ENCODE measurements at places on chromosomes 4 and X.
A peak's percentile ranks its signal among the peaks of the same experiment; 100 is the strongest.

DNA sequence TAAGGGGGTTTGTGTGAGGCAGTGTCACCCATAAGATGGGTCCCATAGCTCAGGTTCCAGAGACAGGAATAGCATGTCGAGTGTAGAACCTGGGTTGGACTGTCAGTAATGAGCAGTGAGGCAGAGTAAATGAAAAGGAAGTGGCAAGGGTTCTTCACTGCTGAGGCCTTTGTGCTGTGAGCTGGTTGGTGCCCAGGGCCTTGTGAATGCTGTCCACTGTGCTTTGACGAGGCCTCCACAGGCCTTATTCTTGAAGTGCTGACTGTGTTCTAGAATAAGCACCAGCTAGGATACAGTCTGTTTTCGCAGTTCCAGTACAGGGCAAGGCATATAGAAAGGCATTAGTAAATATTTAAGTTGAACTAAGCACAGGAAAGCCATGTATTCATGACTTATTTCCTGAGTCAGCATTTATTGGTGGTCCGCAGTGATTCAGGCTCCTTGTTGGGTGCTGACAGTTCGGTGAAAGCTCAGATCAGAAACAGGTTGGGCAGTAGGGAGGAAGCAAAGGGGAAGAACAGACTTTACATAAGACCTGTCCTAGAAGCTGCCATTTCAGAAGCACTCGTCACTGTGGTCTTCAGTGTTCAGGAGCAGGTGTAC is 25.6 kb upstream of the TADA2B start:
- DNase-seq = no peak

DNA sequence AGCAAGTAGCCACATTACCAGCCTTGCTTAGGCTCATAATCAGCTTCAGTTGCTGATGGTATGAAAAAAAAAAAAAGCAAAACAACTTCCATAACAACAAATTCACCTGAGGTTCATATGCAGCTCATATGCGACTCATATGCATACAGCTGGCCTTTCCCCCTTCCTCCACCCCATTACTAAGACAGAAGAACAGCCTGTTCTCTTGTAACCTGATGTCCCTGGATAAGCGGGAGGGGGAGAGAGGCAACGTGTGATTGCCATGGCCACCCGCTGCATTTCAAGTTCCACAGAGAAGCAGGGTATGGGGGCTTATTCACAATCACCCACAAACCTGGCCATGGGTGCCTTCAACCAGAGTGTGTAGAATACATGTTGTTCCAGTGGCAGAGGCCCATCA is 95.1 kb upstream of the DGKK start:
- DNase-seq = no peak

DNA sequence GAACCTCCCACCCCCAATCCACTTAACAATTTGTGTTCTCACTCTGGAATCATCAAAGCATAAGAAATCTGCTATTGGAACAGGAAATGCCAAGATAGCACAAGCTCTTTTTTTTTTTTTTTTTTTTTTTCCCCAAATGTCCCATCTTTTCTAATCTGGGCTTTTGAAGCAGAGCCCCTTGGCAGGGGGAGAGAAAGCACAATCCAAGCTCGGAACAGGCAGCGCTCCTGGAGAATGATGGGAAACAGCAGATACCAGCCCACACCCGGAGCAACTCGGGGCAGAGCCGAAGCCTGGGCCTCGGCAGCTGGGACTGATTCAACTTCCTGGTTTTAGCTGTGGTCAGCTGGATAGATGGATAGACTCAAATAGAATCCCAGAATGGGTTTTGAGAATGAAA is 235.1 kb downstream of the QDPR start:
- DNase-seq = peak; percentile 78

DNA sequence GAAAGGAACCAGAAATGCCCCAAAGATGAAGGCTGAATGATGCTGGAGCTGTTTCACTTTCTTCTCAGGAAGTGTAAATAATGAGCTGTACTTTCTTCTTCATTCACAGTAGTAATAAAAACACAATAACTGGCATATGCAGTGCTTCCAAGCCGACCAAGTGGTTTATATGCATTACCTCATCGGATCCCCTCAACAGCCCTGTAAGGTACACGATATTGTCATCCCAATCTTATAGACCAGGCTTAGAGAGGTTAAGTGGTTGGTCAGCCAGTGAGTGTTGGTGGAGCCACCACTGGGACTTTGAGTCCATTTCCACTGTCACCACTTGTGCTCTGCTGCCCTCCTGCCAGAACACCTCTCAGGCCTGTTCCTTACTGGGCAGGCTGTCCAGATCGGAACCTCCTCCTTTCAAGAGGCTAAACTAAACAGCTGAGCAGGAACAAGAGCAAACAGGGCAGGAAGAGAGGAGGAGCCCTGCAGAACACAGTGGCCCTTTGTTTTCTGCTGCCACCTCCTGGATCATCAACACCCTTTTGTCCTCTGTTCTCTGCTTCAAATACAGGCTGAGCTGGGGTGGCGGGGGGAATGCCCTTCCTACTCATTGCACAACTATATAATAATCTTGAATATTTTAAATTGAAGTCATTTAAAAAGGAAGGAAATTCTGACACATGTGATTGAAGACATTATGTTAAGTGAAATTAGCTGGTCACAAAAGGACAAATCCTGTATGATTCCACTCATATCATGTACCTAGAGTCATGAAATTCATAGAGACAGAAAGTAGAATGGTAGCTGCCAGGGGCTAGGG is 112.5 kb upstream of the ATP6AP2 start:
- peak; percentile 81 for DNase-seq

DNA sequence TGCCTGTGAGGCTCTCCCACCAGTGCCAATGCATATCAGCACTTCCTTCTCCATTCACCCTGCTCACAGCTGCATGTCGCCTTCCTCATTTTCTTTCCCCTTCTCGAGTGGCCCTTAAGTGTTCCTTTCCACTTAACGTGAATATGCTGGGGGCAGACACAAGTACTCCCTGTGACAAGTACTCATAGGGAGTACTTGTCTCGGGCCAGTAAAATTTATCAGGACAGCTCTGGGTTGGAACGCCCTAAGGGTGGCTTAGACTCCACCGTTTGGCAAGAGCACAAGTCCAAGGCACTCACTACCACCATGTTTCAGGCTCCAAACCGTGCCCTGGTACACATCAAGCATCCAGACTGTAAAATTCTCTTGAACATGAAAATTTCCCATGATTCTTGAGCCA is 3.9 kb upstream of the LDOC1 start:
- DNase-seq = no peak

DNA sequence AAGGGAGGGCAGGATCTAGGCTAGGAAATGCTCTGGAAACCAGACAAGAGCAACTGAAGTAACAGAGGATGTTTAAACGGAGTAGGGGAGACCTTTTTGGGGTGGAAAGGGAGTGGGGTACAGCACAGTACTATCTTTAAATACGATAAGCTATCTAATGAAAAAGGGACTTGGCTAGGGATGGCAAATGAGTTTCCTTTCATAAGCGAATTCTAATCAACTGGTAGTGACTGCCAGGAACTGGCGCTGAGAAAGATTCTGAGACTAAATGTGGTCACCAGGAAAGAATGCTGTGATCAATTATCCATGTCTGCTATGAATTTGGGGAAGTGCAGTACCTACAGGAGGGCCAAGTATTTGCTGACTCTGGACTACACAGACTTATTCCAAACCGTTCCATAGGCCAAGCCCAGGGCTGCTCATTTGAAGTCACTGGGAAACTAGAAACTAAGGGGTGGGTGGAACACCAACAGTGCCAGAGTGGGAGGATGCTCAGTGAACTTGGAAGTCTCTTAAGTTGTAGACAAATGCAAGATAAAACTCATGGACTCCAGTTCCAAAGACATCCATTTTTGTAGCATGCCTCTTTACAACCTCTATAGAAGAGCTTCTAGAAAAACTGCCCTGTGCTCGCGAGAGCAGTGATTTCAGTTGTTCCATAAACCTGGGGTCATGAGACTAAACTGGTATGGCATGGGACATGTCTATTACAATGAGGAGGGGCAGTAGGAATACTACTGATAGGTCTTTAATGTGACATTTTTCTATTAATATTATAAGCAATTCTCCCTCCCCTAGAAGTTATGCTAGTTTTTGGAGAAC is 2.0 kb downstream of the TRAPPC2 start:
- DNase-seq = no peak

DNA sequence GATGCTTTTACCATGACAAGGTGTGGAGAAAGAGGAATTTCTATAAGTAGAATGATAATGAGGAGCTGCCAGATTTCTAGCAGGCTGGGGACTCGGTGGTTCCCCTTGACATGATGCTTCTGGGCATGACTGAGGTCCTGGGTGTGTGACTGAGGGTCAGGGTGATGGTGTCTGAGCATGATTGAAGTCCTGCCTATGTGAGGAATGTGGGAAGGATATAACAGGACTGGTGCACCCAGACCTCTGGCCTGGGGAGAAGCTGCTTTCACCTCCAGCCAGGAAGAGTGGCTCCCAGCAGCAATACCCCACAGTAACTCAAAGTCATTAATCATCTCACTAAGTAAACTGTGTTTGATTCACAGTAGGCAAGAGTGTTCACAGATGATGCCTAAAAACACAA is 17.4 kb downstream of the SORBS2 start:
- DNase-seq = no peak

DNA sequence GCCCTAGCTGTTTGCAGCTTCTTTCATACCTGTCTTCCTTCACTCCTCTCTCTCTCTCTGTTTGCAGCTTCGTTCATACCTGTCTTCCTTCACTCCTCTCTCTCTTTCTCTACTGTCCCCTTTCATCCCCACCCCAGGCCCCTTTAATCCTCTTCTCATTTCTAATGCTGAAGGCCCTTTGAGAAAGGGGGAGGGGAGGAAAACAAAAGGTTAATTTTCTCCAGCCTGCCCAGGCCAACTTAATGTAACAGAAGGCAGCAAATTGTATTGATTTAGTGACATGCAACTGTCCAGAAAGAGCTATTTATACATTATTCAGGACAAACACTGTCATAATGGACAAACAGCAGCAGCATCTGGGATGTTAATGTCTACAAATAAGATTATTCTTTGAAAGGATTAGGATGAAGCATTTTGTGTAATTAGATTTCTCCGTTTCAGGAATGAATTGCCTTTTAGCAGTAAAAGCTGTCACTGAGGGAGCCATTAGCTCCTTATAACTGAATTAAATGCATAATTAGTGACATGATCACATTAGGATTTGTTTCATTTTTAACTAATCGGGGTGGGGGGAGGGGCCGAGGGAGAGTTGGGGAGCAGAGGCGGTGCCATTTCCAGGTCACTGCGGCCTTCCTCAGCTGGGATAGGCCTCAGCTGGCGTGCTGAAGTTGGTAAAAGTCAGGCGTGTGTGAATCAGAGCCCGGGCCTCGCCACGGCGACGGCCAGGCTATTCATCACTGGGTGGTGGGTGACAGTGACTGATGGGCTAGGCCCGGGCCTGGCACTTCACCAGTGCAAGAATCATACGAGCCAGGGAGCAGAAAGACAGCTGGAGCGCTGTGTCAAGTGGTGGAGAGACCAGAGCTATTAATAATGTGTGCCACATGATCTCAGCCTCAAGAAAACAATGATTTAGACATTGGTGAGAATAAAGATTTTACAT is 174.5 kb downstream of the NKX6-1 start:
- peak; percentile 49 for DNase-seq

DNA sequence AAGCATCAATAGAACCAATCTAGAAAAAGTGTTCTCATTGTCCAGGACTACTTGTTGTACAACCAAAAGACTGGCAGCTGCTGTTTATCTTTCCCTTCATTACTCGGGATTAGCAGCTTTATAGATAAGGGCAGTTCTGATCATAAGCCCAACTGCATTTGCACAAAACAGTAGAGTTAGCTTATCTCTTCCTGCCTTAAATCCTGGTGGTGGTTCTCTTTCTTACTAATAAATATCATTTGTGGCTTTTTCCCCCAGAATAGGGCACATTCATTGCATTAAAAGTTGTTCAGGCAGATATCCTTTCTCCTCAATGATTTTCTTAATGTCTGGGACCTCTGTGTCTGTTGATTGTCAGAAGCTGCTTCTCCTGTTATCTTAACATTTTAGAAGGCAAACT is 20.2 kb upstream of the RRAGB start:
- no peak for DNase-seq

- no peak for DNase-seq
Observed at GRCh38 chrX:5528057-5528456, 700.6 kb downstream of the NLGN4X start.

GRCh38 chr4:122652379-122652778 is 31.5 kb upstream of the IL21 start:
- peak; percentile 39 for DNase-seq

DNA sequence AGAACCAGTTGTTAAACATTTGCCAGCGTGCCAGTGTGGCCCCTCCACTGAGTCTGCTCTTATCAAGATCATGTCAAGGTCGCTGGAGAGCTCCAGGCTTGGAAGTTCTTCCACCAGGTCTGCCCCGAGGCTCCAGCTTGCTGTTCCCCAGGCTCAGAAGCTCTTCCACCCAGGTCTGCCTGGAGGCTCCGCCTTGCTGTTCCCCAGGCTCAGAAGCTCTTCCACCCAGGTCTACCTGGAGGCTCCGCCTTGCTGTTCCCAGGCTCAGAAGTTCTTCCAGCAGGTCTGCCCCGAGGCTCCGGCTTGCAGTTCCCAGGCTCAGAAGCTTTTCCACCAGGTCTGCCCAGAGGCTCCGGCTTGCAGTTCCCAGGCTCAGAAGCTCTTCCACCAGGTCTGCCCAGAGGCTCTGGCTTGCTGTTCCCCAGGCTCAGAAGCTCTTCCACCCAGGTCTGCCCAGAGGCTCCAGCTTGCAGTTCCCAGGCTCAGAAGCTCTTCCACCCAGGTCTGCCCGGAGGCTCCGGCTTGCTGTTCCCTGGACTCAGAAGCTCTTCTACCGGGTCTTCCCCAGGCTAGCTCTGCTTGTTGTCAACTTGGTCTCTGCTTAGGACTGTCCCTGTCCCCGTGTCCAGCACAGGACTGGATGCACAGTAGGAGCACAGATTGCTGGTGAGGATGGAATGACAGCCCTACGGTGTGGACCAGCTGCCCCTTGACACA is 54.4 kb downstream of the HMX1 start:
- no peak for DNase-seq

- DNase-seq = peak; percentile 18
Observed at GRCh38 chr4:66160606-66161005, 490.3 kb upstream of the EPHA5 start.

DNA sequence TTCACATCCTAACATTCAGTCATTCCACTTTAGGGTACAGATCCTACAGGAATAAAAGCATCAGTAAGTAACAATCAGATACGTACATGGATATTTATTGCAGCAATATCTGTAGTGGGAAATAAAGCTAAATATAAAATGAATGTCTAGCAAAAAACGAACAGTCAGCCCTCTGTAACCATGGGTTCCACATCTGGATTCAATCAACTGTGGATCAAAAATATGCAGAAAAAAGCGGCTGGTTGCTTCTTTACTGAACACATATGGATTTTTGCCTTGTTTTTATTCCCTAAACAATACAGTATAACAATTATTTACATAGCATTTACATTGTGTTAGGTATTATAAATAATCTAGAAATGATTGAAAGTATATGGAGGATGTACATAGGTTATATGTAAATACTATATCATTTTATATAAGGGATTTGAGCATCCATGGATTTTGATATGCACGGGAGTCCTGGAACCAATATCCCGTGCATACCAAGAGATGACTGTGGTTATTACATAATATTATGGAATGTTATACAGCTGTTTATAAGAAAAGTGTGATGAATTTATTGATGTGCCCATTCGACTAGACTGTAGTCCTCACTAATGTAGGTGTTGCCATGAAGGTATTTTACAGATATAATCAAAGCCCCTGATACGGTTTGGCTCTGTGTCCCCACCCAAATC is 132.8 kb downstream of the ARHGEF9 start:
- no peak for DNase-seq

GRCh38 chr4:681736-682451 is 7.1 kb downstream of the SLC49A3 start:
- no peak for DNase-seq

All from cardiac muscle cell (in vitro differentiated cells and primary cell).